ENCODE measurements at places on chromosomes 2 and 18.

DNA sequence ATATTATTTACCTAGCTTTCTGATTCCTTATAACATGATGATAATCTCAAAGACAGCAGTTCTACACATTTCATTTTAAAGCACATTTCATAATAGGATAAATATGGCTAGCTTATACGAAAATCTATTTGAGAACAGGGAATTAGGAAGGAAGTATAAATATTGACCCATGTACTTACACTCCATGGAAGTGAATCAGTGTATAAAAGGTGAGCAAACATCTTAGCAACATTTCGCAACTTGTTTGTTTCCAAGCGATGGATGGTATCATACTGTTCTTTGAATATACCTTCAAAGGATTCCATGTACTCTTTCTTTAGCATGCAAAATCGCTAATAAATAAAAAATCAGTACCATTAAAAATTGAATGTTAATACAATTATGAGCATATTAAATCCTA lies 53.1 kb downstream of the CWC22 start:
- no peak for DNase-seq

DNA sequence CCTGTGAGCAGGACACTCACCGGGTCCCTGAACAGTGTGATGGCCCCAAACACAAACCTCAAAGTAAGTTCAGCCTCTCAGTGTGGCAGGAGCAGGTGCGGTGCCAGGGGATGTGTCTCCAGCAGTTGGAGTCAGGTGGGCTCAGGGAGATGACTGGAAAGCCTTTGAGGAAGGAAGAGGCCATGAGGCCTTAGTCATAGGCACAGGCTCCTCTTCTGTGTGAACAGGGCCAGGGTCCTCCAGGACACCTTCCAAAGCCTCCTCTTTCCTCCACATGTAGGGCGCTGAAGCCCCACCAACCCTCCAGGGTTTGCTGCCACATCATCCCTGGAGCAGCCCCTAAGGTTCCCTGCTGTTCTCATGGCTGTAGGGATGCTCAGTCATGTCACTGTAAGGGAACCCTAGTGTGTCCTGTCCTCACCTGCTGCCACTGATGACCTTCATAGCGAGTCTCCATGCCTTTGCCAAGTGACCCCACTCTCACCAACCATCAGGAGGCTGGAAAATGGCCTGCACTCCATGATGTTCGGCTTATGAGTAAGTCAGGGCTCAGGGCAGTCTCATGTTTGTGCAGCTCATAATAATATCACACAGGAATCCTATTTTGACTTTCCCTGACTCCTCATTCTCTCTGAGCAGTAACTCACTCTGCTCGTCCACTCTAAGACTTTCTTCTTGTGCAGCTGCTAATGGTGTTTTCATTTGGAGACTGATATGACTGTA lies 1152.9 kb downstream of the RPIA start:
- DNase-seq: no peak

DNA sequence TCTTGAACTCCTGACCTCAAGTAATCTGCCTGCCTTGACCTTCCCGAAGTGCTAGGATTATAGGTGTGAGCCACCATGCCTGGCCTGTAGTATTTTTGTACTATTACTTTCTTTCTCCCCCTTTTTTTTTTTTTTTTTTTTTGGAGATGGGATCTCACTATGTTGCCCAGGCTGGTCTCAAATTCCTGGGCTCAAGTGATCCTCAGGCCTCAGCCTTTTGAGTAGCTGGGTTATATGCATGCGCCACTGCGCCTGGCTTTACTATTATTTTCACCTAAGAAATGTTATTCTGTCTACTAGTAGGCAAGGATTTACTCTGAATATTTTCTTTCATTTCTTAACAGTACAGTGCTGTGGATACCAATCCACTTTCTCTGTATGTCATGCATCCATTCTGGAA lies 17.4 kb upstream of the ADGRF3 start:
- DNase-seq: no peak

DNA sequence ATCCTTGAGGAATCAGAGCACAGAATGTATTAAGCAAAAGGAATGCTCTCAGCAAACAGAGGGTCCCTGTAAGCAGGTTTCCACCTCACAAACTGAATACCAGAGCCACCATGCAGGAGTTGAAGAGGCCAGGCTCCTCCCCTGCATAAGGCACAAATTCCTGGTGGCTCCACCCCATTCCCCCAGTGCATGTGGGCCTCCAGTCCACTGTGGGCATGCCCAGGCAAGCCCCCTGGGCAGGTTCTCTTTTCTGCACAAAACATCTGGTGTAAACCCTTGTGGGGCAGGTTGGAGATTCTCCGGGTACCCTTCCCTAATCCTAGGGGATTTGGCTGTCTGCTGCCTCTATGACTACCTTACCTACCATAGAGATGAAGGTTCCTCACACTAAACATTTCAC lies 166.5 kb downstream of the PTPRM start:
- no peak for DNase-seq

- DNase-seq: no peak
These were observed 183.8 kb upstream of the ZC3H15 start for GRCh38 chr2:186302263-186302662.

DNA sequence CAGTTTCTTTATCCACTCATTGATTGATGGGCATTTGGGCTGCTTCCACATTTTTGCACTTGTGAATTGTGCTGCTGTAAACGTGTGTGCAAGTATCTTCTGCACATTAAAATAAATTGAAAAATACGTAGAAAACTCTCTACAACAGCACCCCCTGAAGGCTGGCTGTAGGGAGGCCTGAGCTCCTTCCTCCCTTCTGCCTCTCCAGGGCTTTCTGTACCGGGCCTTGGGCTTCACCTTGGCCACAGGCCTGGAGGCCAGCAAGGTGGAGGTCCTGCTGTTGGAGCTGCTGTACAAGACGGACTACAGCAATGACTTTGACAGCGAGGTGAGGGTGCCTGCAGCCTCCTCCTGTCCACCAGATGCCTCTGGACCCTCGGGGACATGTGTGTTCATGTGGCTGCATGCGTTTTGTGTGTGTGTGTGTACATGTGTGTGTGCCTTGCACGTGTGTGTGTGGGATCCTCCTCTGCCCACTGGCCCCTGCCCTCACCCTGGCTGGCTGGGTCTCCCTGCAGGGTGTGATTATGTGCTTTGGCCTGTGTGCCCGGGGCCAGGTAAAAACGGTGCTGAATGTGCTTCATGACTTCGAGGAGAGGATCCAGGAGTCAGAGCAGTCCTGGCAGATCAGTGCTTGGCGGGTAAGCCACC lies 29.2 kb downstream of the MROH2A start:
- no peak for DNase-seq

Measured in activated naive CD4-positive, alpha-beta T cell (primary cell).